ENCODE measurements at places on chromosomes 16 and 17.

DNA sequence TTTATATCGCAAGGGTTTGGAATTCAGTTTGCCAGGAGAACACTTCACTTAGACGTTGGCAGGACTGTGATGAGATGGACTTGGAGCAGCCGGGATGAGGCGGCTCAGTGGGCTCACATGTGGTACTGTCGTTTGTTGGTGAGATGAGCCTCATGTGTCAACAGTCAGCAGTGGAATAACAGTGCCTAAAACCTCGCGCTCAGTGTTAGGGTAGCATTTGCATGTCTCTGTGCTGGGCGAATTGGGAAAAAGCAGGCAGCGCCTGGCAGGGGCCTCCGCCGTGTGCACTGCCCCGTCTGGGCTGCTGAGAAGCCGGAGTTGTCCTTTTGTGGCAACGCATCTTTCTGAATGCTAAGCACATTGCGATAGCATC, 49.7 kb downstream of the CRISPLD2 start:
- no peak for DNase-seq

GRCh38 chr16:84138500-84138823, 6.5 kb downstream of the HSDL1 start:
- no peak for DNase-seq

DNA sequence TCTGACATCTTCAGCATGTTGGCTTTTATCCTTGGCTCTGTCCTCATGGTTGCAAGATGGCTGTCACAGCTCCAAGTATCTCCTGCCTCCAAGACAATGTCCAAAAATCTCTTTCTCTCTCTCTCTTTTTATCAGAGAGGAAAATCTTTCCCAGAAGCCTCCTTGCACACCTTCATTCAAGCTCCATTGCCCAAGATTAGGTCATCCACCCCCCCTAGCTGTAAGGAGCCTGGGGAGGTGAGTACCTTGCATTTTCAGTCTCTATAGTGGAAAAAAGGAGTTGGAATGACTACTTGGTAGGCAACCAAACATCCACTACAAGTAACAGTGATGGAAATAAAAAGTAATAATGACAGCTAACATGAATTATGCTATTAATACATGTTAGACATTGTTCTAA, 22.0 kb upstream of the NSMCE1 start:
- DNase-seq: no peak

DNA sequence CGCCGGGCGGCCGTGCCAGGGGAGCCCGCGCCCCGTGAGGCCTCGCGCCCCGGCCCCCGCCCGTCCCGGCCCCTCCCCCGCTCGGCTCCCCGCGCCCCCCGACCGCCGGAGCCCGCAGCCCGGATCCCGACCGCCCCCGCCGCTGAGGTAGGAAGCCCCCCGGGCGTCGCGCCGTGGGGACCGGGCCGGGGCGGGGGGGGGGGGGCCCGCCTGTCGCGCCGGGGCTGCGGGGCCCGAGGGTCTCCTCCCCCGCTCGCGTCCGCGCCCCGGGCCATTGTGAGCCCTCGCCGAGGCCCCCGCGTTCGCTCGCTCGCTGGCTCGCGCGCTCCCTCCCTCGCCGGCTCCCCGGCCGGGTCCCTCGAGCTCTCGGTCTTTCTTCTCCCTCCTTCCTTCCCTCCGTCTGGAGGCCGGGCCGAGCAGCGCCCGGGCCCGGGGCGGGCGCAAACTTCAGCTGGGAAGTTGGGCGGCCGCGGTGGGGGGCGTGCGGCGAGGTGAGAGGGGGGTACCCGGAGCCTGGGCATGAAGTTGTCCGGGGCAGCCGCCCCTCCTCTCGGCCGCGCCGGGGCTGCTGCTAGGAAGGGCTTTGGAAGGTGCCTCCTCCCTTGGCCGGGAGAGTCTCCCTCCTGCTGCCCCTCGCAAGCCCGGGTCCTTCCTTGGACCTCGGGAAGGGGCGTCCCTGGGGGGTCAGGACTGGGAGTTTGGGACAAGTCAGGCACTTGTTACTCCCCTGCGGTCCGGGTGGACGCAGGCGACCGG, 419 bp downstream of the GLIS2 start:
- no peak for DNase-seq

DNA sequence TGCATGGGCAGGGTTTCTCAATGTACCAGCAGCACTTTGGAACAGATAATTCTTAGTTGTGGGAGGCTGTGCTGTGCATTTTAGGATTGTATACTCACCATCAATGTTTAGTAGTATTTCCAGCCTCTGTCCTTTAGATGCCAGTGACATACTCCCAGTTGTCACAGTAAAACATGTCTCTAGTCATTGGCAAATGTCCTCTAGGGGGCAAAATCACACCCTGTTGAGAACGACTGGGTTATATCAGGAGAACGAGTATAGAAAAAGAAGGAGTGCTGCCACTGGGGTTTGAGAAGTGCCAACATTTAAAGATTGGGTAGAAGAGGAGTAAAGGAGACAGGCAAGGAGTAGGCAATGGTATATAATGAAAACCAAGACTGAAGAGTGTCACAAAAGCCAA, 37.9 kb upstream of the SMIM36 start:
- no peak for DNase-seq

GRCh38 chr17:56074361-56074890, 78.8 kb upstream of the ANKFN1 start:
- DNase-seq: no peak

DNA sequence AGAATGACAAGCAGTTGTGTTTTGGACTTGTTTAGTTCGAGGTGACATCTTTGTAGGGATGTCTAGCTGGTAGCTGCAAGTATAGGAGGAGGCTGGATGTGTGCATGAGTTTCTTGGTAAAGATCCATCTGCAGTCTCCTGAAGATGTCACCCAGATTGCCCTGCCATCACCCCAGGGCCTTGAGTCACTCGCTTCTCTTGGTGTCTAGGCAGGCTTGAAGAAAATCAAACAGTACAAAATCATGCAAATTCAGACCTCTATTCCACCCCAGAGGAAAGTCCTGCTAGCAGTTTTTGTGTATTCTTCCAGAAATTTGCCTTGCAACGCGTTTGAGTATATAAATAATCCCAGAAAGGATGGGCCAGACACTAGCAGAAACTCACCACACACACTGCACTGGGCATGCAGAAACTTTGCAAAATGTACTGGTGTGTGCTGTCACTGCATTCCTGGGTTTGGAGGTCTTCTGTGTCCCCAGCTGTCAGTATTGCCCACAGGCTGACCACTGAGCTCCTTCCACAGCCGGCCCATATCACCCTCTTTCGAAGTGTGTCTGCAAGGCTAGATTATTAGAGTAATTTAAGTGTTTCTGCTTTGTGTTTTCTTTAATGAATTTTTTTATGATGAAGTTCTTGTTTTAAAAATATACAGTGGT, 51.5 kb downstream of the TENT4B start:
- DNase-seq: no peak

- no peak for DNase-seq
These were observed 25.3 kb upstream of the PHAF1 start for GRCh38 chr16:67084345-67085028.

GRCh38 chr17:83176623-83177583, 97.5 kb downstream of the METRNL start:
- DNase-seq: no peak

- DNase-seq: no peak
These were observed 67.2 kb upstream of the MARCHF10 start for GRCh38 chr17:62875296-62875695.

DNA sequence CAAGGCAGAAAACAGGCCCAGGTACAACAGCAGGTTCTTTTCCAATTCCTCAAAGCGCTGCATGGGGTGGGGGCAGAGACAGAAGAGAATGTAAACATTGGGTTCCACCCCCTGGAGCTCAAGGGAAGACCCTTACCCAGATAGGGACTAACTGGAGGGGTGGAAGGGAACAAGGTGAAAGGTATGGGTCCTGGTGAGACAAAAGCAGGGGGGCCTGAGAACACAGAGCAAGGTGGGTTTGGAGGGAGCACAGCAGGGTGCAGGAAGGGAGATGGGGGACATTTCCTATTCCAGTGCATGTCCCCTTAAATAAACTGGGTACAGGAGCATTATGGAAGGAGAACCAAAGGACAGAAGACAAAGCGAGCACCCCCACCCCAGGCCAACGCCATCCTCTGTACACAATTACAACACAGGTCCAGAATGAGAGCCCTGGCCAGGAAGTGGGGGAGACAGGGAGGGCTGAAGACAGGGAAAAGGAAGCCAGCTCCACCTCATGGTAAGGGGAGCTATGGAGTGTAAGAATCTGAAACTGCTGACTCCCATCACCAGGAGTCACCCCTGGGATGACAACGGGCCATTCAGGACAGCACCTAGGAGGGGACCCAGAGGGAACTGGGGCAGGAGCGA, 2.1 kb upstream of the CD2BP2 start:
- no peak for DNase-seq

DNA sequence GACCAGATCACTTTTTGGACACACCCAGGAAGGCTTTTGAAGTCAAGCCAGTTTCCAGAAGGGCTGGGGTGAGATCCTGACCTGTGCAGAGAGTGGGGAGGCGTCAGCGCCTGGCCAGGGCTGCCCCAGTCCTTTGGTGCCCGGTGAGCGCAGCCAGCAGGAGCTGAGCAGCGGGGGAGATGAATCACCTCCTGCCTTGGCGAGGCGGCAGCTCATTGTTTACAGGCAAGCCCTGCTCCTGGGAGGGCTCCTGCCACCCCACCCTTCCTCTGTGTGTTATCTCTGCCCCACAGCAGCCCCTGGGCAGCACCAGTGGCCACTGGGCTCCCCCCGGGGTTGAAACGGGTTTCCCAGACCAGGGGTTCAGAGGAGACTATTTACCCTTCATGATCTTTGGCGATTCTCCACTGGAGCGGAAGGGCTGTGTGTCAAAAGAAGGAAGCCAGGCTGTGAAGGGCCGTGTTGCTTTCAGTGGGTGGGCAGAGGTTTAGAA, 14.1 kb upstream of the ITGB4 start:
- DNase-seq: no peak

GRCh38 chr17:9880582-9880999, 24.5 kb downstream of the RCVRN start:
- no peak for DNase-seq

DNA sequence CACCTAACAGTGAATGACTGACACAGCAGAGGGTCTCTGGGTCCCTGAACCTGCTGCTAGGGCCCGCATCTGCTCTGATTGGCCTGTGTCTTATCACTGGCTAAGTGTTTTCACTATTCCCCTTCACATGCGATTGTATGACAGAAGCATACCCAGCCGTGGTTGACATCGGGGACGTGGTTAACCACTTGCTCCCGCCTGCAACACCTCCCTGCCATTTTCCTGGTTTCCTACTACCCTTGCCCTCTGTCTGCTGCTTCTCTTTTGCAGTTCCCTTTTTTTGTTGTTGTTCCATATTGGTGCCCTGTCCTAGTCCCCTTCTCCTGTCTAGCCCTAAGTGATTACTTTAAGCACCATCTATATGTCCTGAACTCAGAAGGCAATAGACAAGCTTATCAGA, 177.0 kb downstream of the RGS9 start:
- DNase-seq: no peak

DNA sequence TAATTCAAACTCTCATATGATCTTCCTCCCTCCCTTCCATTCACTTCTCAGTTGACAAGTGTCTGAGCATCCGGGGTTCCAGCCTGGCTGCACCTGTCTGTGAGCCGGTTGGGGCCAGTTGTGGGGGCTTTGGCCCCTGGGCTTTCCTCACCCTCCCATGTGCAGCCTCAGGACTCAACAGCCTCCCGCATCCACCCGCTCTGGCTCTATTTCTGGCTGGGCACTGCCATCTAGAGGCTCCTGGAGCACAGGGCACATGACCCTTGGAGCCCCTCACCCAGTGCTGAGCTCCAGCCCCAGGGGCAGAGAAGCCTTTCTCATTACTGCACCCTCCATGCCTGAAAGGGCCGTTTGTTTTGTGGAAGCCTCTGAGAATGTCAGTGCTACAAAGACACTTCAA, 43.3 kb downstream of the HAPSTR1 start:
- no peak for DNase-seq

GRCh38 chr17:53765609-53766008, 57.1 kb upstream of the KIF2B start:
- DNase-seq: no peak
